ENCODE measurements at places on chromosomes 1 and 21. TPM values are rescaled to one million over a fixed set of nuclear protein-coding genes. Genes with fewer than 3 reads are reported as not detected.

Gene S100B
- polyA plus RNA-seq = 6.0 TPM

- H3K4me1 ChIP-seq = no peaks in the 10 kb centered on the region
- H3K27ac ChIP-seq = no peak overlapping the region
- H3K36me3 ChIP-seq = no peaks in the 10 kb centered on the region
- DNase-seq = no peak
- H3K27me3 ChIP-seq = no peaks in the 10 kb centered on the region
Measured at GRCh38 chr21:35578347-35578782, 482.0 kb downstream of the SETD4 start.

Gene KIF26B
- polyA plus RNA-seq = 1.7 TPM

Gene LRP8
- 14.7 TPM for polyA plus RNA-seq

- peaks cover 4% of the 10 kb centered on the region for H3K36me3 ChIP-seq
- peaks cover 2% of the 10 kb centered on the region for H3K4me1 ChIP-seq
- no peaks in the 10 kb centered on the region for H3K27me3 ChIP-seq
- no peak overlapping the region for H3K4me3 ChIP-seq
- no peak overlapping the region for H3K27ac ChIP-seq
- DNase-seq = no peak
Measured at GRCh38 chr1:45503462-45504360, 3.6 kb downstream of the MMACHC start.

Gene SEMA4A
- polyA plus RNA-seq = 26.9 TPM

GRCh38 chr1:97047421-97047793, 325.8 kb downstream of the PTBP2 start:
- H3K4me1 ChIP-seq = no peaks in the 10 kb centered on the region
- H3K4me3 ChIP-seq = no peak overlapping the region
- no peaks in the 10 kb centered on the region for H3K36me3 ChIP-seq
- no peak for DNase-seq
- no peaks in the 10 kb centered on the region for H3K27me3 ChIP-seq

- no peak overlapping the region for H3K4me3 ChIP-seq
- H3K4me1 ChIP-seq = no peaks in the 10 kb centered on the region
- H3K27me3 ChIP-seq = no peaks in the 10 kb centered on the region
- no peak for DNase-seq
Measured at GRCh38 chr1:84973498-84974334, 23.2 kb downstream of the MCOLN2 start.

Gene TSACC
- 0.45 TPM for polyA plus RNA-seq

Gene CCDC30
- polyA plus RNA-seq = 1.5 TPM

Gene NR5A2
- polyA plus RNA-seq = 1.2 TPM

Gene SMPDL3B
- polyA plus RNA-seq = 17.0 TPM

DNA sequence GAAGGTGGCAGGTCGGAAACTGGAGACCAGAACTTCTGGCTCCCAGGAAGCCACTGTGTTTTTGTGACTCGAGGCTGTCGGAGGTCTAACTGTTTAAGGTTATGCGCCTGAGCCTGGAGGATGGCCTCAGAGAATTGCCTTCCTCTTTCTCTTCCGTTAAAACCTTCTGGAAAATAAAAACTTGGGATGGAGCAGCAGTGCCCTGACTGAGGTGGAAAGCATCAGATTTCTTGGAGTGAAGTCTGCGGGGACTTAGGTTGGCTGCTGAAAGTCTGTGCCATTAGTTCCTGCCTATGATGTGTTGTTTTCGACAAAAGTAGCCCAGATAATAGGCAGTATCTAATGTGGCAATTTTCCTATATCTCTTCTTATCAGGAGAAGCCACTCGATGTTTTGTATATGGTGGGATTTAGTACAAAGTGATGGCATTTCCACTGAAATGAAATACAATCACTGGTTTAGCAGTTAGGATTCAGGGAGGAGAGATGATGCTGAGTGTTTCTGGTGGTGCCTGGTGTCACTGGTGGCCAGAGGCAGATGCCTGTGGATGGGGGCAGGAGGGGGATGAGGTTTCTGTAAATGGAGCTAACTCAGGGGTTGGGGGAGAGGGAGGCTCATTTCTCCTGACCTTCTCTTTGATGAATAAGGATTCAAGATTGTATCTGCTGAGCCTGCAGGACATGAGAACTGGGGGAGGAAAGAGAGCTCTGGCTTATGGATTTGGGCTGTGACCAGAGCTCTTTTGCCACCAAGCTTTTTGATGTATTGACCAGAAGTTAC, 150.8 kb downstream of the CAMTA1 start:
- H3K4me3 ChIP-seq = no peak overlapping the region
- H3K27me3 ChIP-seq = peaks cover 12% of the 10 kb centered on the region
- H3K36me3 ChIP-seq = no peaks in the 10 kb centered on the region
- no peak overlapping the region for H3K27ac ChIP-seq
- no peaks in the 10 kb centered on the region for H3K4me1 ChIP-seq
- no peak for DNase-seq

DNA sequence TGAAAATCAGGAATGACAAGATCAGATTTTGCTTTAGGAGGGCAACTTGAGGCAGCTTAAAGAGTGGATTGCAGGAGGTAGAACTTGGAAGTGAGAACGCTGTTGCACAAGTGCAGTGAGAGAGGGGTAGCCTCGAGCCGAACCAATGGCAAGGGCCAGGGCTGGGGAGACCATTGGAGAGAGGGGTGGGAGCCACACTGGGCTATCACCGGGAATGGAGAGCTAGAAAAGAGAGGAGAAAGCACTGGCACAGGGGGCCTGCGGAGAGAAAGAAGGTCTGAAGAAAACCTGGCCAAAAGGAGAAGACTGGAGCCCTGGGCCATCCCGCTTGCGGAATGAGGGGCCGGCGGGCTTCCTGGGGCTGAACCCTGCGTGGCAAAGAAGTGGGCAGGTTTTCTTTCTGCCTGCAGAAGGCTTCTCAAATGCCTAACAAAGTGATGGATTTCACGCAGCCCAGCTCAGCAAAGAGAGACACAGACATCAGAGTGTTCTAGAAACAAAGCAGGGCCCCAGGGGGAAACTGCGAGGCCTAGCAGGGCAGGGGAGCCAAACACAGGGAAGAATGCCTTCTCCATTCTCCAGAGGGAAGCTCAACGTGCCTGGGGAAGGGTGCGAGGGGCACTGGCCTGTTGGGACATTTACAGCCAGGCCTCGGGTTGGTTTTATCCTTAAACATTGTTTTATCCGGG, 1.2 kb upstream of the SLC37A1 start:
- H3K4me3 ChIP-seq = no peak overlapping the region
- H3K4me1 ChIP-seq = peaks cover 5% of the 10 kb centered on the region
- no peaks in the 10 kb centered on the region for H3K27me3 ChIP-seq
